ENCODE measurements at places on chromosomes 11 and 22.

- no peak for DNase-seq
These were observed 288.0 kb downstream of the SBF2 start for GRCh38 chr11:10005955-10006525.

GRCh38 chr22:22893891-22894739, 6.5 kb downstream of the IGLL5 start:
- no peak for DNase-seq

DNA sequence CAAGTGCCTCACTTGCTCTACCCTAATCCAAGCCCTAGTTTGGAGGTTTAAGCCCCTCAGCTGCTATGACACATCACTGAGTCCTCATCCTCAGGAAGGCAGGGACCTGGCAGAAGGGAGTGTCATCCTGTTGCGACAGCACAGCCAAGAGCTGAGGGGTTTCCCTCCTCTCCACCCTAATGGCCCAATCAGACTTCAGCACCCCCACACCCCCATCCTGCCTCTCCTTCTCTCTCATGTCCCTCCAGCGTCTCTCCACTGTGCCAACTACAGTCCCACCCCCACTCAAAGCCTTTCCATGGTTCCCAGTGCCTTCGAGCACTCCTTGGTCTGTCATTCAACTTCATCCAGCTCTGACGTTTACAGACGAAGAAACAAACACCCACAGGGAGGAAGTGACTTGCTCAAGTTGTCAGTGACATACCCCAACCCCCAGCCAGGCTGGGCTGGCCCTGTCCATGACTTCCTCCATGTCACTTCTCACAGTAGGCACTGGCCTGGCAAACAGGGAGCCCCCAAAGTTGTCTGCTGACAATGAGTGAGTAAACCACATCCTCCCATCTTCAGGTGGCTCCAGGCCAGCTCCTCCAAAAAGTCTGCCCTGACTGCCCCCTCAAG, 15.6 kb downstream of the ARAP1 start:
- DNase-seq = peak; percentile 69

- DNase-seq = no peak
These were observed 129.3 kb upstream of the FGF3 start for GRCh38 chr11:69948256-69949141.

DNA sequence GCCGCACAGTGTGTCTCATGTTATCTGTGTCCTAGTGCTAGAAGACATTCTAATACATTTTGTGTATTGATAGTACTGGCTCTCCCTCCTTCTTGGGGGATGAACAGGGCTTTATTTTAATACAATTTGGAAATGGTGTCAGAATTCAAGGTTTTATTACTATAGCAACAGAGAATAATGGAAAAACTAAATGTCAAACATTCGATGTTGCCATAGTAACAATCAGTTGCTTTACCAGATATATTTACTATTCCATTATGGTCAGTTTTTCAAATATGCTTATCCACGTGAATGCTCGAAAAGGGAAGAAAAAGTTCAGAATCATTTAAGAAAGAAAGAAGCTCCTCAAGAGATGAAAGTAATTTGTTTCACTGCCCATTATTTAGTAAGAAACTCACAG, 8.6 kb upstream of the MSANTD4 start:
- no peak for DNase-seq

DNA sequence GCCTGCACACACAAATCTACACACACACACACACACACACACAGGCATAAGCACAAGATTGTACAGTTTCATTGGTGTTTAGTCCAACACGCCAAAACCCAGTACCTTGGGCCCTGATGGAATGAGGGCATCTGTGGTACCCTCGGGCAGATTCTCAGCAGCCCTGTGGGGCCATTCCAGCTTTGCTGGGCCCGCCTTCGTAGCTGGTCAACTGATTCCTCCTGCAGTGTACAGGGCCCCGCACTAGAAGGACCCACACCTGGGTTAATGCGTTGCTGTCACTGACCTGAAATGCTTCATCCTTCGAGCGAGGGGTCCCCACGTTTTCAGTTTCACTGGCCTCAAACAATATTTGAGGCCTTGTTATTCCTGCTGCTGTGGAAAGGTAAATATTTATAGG, 731.2 kb downstream of the BRD1 start:
- no peak for DNase-seq

- peak; percentile 7 for DNase-seq
These were observed at the start of gene OR10A2 for GRCh38 chr11:6862961-6863360. Gene OR10A2, plus strand, starts transcription at chr11:6863057. Its CDS starts 6,698 bp downstream, at chr11:6869755.

- DNase-seq = no peak
These were observed 108.7 kb upstream of the PITPNB start for GRCh38 chr22:28027453-28028448.

DNA sequence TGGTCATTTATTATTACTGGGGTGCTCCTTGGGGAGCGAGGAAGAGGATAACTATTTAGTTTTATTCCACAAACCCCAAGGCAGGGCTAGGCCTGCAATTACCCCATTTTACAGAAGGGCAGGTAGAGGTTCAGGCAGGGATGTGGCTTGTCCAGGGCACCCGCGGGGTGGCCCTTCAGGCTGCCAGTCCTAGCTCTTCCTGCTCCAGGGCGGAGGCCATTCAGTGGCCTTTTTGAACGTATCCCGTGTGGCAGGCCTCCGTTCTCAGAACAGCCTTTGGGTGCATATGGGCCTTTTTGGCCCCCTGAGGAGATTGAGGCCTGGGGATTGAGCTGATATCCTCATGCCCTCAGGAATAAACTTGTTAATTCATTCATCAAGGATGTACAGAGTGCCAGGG, 66.2 kb downstream of the MPPED1 start:
- no peak for DNase-seq

- DNase-seq = no peak
These were observed 98.5 kb upstream of the SLC22A12 start for GRCh38 chr11:64492561-64492960.

GRCh38 chr11:32131321-32131720, 40.4 kb downstream of the RCN1 start:
- DNase-seq = no peak

DNA sequence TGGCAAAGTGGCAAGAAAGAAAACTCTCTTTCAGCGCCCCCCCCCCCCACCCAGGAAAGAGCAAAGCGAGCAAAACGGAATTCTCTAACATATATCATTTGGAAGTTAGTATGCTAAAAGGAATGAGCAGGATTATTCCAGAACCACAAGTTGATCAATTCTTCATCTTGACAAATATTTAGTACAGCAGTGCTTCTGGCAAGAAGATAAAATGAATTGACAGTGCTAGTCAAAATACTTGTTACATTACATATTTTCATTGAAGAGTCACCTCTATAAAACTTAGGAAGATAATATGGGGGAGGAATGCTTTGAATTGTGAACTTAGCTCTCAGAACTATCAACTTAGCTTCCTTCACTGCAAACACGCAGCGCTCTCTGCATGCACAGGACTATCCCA, 377.4 kb downstream of the DYNC2H1 start:
- no peak for DNase-seq
